ENCODE measurements at places on chromosomes 5 and 9. TPM values are rescaled to one million over a fixed set of nuclear protein-coding genes. Genes with fewer than 3 reads are reported as not detected.

Gene FAM221B
- not detected for total RNA-seq

Gene KLF4
- total RNA-seq: 28.7 TPM

Gene GLRA1
- total RNA-seq: not detected

- DNase-seq: no peak
These were observed 154.2 kb downstream of the FGF18 start for GRCh38 chr5:171573451-171574225.

DNA sequence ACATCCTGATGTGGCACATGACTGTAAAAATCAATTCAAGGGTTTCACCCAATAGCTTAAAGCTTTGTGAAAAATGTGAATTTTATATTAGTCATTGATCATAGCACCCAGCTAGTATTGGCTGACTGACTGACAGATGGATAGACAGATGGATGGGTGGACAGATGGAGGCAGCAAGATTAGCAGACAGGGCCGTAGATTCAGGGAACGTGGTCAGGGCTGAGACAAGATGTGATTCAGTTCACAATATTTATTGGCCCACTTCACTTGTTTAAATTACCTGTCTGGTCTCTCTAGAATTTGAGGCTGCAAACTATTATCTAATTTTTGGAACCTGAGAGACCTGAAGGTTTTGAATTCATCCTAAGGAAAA is 12.0 kb upstream of the PCSK5 start:
- DNase-seq: no peak

- no peak for DNase-seq
These were observed 213.4 kb upstream of the ADAMTSL1 start for GRCh38 chr9:18260521-18260920.

DNA sequence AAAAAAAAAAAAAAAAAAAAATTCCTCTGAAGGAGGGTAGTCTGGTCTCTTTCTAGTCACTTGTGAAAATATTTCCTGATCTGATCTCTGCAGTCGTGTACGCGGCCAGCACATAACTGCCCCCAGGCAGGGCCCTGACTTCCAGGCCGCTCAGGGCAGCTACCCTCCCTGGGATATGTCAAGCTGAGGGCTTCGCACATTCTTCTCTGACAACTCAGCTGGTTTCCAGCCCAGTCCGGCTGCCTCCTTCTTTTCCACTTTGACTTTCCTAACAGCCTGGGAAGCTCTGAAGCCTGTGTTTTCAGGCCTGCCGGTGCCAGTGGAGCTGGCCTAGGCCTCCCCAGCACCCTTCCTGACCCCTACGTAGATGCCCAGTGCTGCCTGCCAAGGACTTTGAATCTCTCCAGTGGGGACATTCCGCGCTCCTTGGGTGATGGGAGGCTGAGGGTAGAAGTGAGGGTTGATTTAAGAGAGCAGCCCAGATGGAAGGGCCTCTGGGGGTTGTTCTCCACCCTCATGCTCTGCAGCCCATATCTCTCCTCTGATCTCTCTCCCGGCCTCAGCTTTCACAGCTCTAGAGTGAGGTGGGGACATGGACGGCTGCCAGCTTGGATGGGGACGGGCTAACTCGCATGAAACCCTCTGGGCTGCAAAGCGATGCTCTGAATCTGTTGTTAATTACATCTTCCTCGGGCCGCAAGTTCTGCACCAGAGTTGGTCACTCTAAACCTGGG is 20.7 kb downstream of the COL5A1 start:
- DNase-seq: peak; percentile 97

Data from GM23248 (cell line).